ENCODE measurements at places on chromosomes 4 and X.

GRCh38 chr4:740656-741282, 35.1 kb downstream of the PCGF3 start:
- no peak for DNase-seq
- no peak overlapping the region for H3K27ac ChIP-seq
- no peak overlapping the region for H3K4me3 ChIP-seq
- H3K36me3 ChIP-seq, result peaks cover 23% of the 10 kb centered on the region

DNA sequence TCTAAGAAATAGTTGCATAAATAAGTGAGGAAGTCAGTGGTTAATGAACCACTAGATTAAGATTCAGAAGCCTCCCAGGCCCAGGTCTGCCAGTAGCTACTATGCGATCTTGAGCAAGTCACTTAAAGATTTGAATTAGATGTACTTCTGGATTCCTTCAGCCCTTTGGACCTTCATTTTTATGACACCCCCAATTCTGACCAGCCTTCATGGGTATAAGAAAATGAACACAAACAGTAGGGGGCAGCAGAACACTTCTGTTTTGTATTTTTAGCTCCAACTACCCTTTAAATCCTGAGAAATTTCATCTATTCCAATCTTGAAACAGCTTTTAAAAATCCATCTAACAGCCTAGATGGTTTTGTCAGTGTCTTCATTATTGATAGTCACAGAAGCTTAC, 19.0 kb downstream of the TMEM47 start:
- H3K4me3 ChIP-seq, result no peak overlapping the region
- H3K36me3 ChIP-seq, result no peaks in the 10 kb centered on the region
- H3K27me3 ChIP-seq, result no peaks in the 10 kb centered on the region

DNA sequence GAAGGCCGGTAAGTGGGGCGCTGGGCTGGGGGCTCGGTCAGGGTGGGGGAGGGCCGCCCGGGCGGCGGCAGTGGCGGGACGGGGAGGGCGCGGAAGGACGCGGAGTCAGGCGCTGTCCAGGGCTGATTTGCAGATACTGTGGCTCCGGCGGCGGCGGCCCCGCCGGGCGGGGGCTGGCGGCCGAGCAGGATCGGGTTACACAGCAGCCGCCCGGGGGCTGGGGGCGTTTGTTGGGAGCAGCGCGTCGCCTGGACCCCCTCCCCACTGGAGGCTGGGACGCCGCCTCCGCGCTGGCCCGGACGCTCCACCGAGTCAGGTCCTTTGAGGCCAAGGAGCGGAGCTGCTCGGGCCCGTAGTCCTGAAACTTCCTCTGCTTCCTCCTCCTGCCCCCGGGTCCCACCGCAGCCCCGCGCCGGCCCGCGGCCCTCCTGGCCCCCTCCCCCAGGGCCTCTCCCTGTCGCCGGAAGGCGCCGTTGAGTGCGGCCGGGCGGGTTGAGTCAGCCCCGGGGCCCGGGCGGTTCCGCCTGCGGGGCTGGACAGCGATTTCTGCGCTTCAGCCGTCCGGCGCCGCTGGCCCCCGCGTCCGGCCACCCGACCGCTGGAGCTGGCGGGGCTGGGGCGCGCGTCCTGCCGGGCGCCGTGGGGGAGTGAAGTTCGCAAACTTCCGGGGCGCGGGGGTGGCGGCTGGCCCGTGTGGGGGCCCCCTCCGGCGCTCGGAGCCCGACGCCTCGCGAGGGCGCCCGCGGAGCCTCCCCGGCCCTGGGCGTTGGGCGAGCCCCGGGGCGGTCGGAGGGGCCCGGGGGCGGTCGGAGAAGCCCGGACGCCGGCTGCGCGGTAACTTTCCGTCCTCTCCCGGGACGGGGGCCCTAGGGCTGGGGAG, 746 bp downstream of the REST start:
- H3K27me3 ChIP-seq, result no peaks in the 10 kb centered on the region
- peaks cover 10% of the 10 kb centered on the region for H3K36me3 ChIP-seq
- peak overlapping the region; percentile 96 for H3K4me3 ChIP-seq
- peaks cover 33% of the 10 kb centered on the region for H3K4me1 ChIP-seq
- DNase-seq, result peak; percentile 55

DNA sequence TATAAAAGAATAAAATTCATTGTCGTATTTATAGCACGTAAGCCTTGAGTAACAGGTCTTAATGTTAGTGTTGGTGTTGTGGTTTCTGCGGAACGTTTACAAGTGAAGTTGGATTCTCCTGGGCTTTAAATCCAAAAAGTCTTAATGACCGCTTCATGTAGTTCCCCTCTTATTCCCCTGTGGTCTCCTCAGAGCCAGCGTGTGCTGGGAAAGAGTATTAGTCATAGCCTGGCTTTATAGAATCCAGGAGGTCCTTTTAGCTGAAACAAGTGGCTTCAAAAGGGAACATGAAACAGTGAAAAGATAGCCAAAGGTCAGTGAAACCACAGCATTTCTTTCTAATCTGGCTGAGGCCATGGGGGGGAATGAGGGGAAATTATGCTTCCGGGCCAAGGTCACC, 79.1 kb downstream of the CLCN4 start:
- H3K27ac ChIP-seq, result no peak overlapping the region
- no peaks in the 10 kb centered on the region for H3K27me3 ChIP-seq
- H3K4me1 ChIP-seq, result no peaks in the 10 kb centered on the region
- DNase-seq, result no peak

DNA sequence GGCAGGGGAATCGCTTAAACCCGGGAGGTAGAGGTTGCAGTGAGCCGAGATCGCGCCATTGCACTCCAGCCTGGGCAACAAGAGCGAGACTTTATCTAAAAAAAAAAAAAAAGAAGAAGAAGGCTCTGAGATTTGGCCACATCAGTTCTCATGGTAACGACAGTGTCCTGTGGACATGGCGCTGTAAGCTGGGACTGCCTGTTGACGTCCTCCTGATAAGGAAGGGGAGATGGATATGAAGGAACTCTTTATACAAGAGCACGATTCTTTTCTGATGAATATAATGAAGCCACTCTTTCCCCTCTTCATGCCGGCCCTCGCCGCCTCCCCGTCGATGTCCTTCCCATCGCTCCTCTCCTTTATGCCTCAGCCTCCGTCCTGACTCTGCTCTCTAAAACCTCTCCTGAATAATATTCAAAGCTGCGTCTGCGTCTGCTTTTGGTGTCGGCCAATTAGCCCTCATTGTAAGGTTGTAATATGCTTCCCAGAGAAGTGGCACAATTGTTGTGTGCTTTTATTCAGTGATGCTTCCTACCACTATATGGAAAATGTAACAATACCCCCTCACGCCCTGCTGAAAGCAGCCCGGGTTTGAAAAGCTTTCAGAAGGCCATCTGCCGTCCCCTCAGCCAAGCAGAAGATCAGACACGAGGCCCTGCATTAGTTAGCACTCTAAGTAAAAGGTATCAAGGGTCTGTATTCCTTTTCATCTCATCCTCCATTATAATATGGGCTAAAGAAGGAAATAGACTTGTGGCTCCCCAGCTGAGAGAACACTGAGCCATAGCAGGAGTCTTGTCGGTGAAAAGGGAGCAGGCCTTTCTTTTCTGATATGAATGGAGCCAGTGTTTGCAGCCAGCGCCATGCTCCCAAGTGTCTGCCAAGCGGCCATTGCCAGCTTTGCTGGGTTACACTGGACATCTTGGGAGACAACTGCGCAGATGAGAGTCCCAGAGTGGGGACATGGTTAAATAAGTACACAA, 22.1 kb upstream of the SCOC start:
- no peaks in the 10 kb centered on the region for H3K36me3 ChIP-seq
- no peak for DNase-seq
- no peak overlapping the region for H3K4me3 ChIP-seq
- peaks cover 10% of the 10 kb centered on the region for H3K4me1 ChIP-seq
- no peak overlapping the region for H3K27ac ChIP-seq

DNA sequence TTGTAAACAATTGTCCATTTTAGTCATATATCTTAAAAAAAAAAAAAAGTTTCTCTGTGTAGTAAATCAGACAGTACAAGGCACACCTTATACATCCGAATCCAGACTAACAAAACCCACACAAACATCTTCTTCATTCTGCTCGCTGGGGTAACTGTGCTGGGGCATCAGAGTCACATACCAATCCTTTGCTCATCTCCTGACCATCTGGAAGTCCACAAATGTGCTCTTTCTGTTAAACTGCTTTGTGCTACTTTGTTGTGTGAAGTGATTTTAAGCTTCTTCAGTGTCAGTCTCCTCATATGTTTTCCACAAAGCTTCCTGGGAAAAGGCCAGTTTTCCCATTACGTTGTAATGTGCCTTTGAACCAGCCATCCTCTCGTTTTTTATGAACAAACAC, 86.2 kb upstream of the CBR4 start:
- no peaks in the 10 kb centered on the region for H3K4me1 ChIP-seq
- DNase-seq, result no peak
- H3K27ac ChIP-seq, result no peak overlapping the region
- H3K36me3 ChIP-seq, result no peaks in the 10 kb centered on the region
- H3K27me3 ChIP-seq, result no peaks in the 10 kb centered on the region

- H3K27me3 ChIP-seq, result no peaks in the 10 kb centered on the region
- H3K4me1 ChIP-seq, result peaks cover 12% of the 10 kb centered on the region
- no peaks in the 10 kb centered on the region for H3K36me3 ChIP-seq
- DNase-seq, result no peak
These were observed 373 bp upstream of the INTS6L start for GRCh38 chrX:135520022-135520552.

DNA sequence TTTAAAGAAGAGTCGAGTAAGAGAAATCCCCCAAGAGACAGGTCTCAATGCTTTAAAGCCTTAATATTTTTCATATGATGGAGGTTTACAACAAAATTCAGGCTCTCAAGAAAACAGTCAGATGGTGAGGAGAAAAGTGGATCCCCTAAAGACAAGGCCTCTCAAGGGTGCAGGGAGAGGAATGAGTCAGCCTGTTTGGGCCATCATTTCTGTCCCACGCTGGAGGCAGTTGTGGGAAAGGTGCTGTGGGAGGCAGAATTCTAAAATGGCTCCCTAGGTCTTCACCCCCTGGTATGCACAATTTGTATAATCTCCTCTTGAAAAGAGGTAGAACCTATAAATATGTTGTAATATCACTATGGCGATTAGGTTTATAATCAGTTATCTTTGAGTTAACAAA, 4.6 kb upstream of the TIFA start:
- H3K4me3 ChIP-seq, result no peak overlapping the region
- H3K27me3 ChIP-seq, result no peaks in the 10 kb centered on the region
- H3K36me3 ChIP-seq, result no peaks in the 10 kb centered on the region

GRCh38 chr4:42515156-42515884, 118.0 kb downstream of the SHISA3 start:
- no peak overlapping the region for H3K4me3 ChIP-seq
- no peaks in the 10 kb centered on the region for H3K4me1 ChIP-seq
- H3K27me3 ChIP-seq, result no peaks in the 10 kb centered on the region
- no peak for DNase-seq
- H3K27ac ChIP-seq, result no peak overlapping the region

GRCh38 chr4:157315968-157316367, 95.4 kb downstream of the GRIA2 start:
- H3K27ac ChIP-seq, result no peak overlapping the region
- H3K4me3 ChIP-seq, result no peak overlapping the region
- no peaks in the 10 kb centered on the region for H3K4me1 ChIP-seq
- H3K36me3 ChIP-seq, result no peaks in the 10 kb centered on the region
- no peak for DNase-seq

GRCh38 chr4:161792991-161793390, 370.8 kb downstream of the FSTL5 start:
- no peaks in the 10 kb centered on the region for H3K27me3 ChIP-seq
- H3K27ac ChIP-seq, result no peak overlapping the region
- H3K4me1 ChIP-seq, result no peaks in the 10 kb centered on the region
- no peak overlapping the region for H3K4me3 ChIP-seq
- DNase-seq, result no peak

- no peak overlapping the region for H3K4me3 ChIP-seq
- DNase-seq, result no peak
- H3K4me1 ChIP-seq, result peaks cover 3% of the 10 kb centered on the region
- H3K27me3 ChIP-seq, result no peaks in the 10 kb centered on the region
- no peak overlapping the region for H3K27ac ChIP-seq
These were observed 27.7 kb downstream of the HERC3 start for GRCh38 chr4:88619971-88620370.

- H3K27ac ChIP-seq, result no peak overlapping the region
- DNase-seq, result peak; percentile 61
- H3K4me1 ChIP-seq, result no peaks in the 10 kb centered on the region
- H3K36me3 ChIP-seq, result no peaks in the 10 kb centered on the region
These were observed 82.6 kb downstream of the GK start for GRCh38 chrX:30735839-30736238.

DNA sequence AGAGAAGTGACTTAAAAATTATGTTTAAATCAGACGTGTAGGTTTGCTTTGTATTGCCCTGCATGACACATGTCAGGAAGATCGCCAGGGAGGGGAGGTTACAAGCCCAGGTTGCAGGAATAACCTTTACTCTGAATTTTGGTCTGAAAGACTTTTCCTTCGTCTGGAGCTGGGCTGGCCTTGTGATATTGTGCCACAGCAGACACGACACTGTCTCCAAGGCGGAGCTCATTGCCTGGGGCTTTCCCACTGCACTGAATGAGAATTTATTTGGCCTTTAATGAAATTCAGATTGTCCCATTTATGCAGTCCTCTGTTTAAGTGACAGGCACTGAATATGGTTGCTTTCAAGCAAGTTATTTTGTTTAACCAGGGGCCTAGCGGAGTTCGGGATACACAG, 45.1 kb downstream of the RHOH start:
- H3K4me3 ChIP-seq, result no peak overlapping the region
- H3K4me1 ChIP-seq, result peaks cover 70% of the 10 kb centered on the region
- H3K36me3 ChIP-seq, result peaks cover 65% of the 10 kb centered on the region
- no peaks in the 10 kb centered on the region for H3K27me3 ChIP-seq
- DNase-seq, result peak; percentile 54

DNA sequence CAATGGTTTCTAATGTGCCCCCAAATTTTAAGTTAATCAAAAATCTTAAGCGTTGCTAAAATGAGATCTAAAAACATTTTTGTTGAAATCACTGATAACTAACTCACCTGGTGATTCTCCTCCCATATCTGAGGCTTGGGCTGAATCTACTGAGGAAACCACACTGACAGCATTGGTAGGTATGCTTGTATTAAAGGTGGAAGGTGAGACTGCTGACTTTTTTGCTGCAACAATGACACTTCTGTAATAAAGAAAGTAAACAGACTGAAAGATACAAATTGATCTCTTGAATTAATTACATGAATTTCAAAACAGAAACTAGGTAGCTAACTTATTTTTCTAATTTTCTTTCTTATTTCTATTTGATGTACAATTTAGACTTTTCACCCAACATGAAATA, 198.1 kb downstream of the LRBA start:
- no peaks in the 10 kb centered on the region for H3K36me3 ChIP-seq
- no peak for DNase-seq
- no peaks in the 10 kb centered on the region for H3K4me1 ChIP-seq
- H3K4me3 ChIP-seq, result no peak overlapping the region

DNA sequence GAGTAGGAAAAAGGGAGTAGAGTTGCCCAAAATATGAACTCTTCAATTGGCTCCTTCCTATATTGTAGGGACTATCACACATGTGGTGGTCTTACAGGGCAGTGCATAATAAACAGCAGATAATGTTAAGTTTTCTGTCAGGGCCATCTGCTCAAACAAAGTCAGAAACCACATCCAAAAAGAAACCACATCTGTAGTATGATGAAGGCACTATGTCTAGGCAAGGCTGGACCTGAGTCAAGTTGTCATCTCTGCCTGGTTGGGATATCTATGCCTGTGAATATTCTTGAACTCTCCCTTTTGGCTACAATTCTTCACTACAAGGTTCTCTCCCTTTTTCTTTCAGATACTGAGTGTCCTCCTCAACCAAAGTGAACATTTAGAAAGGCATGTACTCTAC, 109.4 kb upstream of the C1GALT1C1 start:
- H3K4me3 ChIP-seq, result no peak overlapping the region
- no peak overlapping the region for H3K27ac ChIP-seq
- no peak for DNase-seq
- no peaks in the 10 kb centered on the region for H3K27me3 ChIP-seq
- no peaks in the 10 kb centered on the region for H3K4me1 ChIP-seq

Measured in T-cell (primary cell).